ENCODE measurements at places on chromosomes 11 and 22.

- no peak for DNase-seq
Observed at GRCh38 chr22:29083933-29084591, 11.2 kb downstream of the KREMEN1 start.

DNA sequence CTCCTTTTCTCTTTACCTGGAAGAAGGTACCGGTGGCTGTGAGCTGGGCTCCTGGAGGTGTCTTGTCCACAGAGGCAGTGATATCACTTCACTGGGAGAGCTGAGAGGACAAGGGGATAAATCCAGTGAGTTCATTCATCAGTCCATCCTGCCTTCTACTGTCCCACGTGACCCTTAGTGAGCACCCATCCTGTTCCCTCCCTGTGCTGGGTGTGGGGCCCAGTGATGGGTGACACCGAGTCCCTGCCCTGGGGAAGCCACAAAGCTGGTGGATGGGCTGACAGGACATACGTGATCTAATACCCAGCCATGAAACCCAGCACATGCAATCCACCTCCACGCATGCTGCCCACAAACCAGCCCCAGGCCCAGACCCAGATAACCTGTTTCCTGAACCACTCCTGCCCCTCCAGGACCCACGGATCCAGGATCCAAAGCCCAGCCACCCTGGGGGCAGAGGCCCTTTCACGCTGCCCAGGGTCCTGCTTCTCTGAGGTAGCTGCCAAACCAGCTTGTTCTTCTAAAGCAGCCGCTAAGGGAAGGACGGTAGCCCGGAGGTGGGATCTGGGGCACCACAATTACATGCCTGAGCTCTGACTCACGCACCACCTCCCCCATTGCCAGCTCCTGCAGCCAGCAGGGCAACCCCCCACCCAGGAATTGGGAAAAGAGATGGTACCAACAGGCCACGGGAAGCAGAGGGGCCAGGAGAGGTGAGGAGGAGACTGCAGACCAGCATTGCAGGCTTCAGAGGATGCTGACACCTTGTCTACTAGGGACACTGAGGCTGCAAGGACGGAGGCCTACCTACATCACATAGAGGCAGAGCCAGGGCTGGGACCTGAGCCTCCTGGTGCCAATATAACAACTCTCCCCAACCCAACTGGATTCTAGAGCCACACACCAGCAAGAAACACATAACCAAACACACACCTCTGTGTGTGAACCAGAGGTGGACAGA is 35.2 kb downstream of the GDPD5 start:
- no peak for DNase-seq

- no peak for DNase-seq
Observed at GRCh38 chr22:21990445-21991303, 8.1 kb upstream of the TOP3B start.

GRCh38 chr11:124661553-124661952 is 12.0 kb downstream of the SIAE start:
- no peak for DNase-seq

DNA sequence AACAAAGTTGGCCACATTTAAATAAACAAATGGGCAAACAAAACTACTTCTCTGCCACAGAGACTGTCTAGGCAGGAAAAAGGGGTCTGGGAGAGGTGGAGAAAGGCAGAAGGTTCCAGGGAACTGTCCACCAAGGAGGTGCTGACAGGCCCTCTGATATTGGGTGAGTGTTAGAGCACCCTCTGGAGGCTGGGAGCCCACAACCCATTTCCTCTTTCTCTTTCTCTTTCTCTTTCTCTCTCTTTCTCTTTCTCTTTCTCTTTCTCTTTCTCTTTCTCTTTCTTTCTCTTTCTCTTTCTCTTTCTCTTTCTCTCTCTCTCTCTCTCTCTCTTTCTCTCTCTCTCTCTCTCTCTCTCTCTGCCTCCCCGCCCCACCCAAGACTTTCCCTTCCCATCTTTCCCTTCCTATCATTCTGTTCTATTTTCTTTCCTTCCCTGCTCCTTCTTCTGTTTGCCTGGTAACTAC is 912.8 kb downstream of the DLG2 start:
- no peak for DNase-seq

DNA sequence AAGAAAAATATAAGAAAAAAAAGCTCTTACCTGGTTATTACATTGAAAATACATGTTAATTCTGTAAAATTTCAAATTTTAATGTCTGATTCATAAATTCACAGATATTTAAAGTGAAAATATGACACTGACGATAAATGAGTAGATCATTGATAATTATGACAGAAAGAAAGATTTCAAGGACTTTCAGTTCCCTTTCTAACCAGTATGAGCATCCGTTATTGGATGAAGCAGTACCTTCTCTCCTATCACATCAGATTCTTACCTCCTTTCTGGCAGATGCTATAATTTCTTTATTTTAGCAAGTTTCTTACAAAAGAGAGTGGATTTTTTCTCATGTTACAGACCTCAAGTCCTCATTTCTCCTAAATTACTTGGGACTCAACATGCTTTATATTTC is 847.3 kb downstream of the JRKL start:
- DNase-seq, result no peak

GRCh38 chr11:130241713-130242112 is 73.0 kb downstream of the ZBTB44 start:
- no peak for DNase-seq

GRCh38 chr11:83818349-83818748 is 532.2 kb upstream of the CCDC90B start:
- no peak for DNase-seq

DNA sequence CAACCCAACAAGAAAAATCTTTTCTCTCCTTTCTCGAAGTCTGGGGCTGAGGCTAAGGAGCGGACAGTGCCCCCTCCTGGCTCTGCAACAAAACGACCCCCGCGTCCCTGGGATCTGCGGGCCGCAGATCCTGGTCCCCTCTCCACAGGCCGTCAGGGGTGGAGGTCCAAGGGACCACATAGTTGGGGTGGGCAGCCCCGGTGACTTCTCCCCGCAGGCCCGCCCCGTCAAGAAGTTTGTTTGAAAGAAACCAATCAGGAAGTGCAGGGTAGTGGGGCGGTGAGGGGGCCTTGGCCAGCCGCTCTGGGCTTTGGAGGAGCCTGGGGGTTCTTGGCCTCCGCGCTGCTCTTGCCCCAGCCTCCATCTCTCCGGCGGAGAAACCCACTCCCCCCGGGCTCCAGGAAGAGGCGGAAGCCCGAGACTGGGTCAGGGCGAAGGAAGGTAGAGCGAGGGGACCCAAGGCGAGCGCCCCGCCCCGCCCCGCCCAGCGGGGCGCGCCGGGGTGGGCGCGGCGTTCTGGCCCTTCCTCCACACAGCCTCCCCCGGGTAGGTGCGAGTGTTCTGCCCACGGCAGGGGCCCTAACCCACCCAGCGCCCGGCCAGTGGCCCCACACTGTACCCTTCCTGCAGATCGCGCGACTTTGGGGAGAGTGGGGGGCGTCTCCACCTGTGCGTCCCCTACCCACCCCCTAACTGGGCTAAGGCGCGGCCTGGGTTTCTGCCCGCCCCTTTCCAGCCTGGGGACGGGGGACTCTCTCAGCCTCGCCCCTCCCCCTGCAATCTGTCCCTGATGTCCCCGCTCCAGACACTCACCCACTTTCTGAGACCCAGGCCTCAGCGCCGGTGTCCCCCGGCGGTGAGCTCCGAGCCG is 1.3 kb downstream of the TP53I11 start:
- DNase-seq, result no peak

GRCh38 chr22:27972732-27973698 is 54.0 kb upstream of the PITPNB start:
- no peak for DNase-seq

GRCh38 chr22:28048529-28048928 is 129.5 kb upstream of the PITPNB start:
- no peak for DNase-seq

DNA sequence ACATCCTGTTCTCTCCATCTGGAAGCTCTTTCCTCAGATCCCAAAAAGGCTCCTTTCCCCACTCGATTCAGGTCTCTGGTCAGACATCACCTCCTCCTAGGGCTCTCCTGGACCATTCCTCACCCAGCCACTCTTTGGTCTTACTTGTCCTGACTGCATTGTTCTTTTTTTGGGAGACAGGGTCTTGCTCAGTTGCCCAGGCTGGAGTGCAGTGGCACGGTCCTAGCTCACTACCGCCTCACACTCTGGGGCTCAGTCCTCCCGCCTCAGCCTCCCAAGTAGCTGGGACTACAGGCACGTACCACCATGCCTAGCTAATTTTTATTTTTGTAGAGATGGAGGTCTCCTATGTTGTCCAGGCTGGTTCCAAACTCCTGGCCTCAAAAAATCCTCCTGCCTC is 2.2 kb upstream of the CORO1B start:
- no peak for DNase-seq

GRCh38 chr22:24516301-24516737 is 21.2 kb downstream of the UPB1 start:
- no peak for DNase-seq

DNA sequence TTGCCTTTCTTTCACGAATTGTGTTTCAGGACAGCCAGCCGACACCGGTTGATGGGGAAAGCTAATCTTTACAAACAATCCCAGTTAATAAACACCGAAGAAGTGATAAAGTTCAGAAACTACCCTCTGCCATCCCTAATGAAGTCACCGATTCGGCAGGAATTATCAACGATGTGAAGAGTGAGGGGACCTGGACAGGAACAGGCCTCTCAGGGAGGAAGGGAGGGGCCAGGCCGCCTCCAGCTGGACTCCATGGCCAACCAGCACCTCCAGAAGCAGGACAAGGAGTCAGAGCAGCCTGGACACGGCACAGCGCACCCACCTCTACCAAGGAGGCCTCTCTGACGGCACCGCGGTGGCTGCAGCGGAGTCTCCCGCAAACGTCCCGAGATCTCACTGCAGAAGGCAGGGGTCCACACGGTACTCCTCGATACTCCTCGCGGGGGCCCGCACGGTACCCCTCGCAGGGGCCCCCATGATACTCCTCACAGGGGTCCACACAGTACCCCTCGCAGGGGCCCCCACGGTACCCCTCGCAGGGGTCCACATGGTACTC is 3.9 kb downstream of the TOLLIP start:
- no peak for DNase-seq

DNA sequence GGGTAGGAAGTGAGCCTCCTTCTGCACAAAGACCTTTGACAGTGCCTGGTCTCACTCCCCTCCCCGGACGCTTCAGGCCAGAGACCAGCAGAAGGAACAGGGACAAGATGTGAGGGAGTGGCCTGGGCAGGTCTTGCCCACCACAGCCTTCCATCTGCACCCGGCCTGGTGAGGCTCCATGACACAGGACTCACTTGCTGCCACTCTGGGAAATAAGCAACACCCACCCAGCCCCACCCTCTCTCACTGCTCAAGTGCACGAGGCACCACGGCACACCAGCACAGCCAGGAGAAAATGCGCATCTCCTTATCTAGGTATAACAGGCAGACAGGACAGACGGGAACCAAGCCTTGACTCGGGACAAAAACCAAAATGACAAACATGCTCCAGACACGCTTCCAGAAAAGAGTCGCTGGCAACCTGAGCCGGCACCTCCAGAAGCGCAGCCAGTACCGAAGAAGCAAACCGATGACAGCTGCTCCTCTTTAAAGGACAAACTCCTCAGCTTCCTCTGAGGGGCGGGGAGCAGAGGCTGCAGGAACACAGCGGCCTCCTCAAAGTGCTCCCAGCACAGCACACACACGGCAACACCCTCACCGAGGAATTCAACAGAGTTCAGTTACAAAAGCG is 41.7 kb downstream of the BRD1 start:
- no peak for DNase-seq

GRCh38 chr11:33360642-33361041 is 103.5 kb downstream of the HIPK3 start:
- no peak for DNase-seq

DNA sequence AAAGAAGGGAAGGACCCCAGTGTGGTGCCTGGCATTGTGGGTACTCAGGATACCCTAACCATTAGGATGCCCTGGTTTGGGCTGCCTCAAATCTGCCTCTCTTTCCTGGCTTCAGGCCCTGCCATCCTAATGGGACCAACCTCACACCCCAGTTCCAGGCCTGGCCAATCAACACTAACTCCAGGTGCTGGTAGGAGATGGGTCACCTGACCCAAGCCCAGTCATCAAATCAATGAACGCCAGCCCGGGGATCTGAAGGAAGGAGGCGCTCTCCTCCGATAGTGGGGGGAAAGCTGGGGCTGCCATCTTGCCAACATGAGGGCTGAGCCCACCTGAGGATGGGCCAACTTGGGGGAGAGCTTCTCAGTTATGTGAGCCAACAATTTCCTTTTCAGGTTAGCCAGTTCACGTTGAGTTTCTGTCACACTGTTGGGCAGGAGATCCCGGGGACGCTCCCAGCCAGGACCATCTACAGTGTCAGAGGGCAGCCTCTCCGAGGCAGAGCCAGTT is 12.7 kb downstream of the MFNG start:
- no peak for DNase-seq

GRCh38 chr11:110251836-110252235 is 44.6 kb downstream of the RDX start:
- DNase-seq, result no peak

- DNase-seq, result no peak
Observed at GRCh38 chr11:94178331-94178730, 49.7 kb downstream of the PANX1 start.

DNA sequence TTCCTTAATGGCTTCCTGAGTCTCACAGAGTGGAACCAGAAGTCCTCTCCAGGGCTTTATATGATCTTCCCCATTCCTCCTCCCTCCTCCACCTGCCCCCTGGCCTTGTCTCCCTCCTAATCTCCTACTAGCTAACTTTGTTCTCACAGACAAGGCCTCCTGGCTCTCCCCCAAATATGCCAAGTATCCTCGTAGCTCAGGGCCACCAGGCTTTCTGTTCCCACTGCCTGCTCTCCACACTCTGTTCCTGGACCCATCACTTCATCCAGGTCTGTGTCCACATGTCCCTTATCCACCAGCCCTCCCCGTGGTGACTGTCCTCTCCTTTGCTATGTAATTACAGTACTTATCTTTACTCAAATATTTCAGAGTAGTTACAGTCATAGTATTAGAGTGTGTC is 23.2 kb upstream of the LMO1 start:
- no peak for DNase-seq
